ENCODE measurements at places on chromosomes 7 and 10. TPM values are rescaled to one million over a fixed set of nuclear protein-coding genes. Genes with fewer than 3 reads are reported as not detected.

CYP2C19 gene
- not detected for total RNA-seq

ATOH7 gene
- not detected for total RNA-seq

PDCD11 gene
- total RNA-seq, result 30.9 TPM

FAM25C gene
- total RNA-seq, result not detected

HECW1 gene
- 5.4 TPM for total RNA-seq

DNA sequence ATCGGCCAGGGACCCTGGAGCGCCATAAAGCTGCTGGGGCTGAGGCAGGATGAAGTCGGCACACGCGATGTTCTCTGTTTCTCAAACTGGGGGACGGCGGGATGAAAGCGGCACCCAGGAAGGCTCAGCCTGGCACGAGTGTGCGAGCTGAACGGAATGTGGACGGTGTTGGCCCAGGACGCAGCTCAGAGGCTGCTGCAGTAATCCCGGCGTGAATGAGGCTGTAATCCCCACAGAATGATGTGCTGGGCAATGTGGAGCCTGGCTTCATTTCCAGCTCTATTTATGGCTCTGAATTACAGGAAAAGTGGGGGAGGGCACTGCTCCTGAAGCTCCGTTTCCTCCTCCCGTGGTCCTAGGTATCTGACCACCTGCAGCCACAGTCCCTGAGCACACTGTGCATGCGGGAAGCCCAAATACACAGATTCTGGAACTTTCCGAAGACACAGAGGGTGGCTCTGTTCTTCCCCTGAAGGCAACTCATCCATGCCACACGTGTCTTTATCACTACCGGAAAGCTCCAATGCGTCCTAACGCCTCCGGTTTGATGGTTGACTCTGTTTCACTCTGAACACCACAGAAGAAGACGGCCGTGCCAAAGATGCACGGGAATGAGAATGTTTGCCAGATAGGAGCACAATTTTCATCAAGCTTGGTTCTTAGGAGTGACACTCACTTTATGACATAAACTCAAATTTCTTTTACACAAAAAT, 37.6 kb downstream of the KLF6 start:
- H3K27me3 ChIP-seq, result peaks cover 2% of the 10 kb centered on the region
- H3K4me1 ChIP-seq, result peaks cover 26% of the 10 kb centered on the region
- no peak overlapping the region for H3K4me3 ChIP-seq
- H3K27ac ChIP-seq, result no peak overlapping the region
- DNase-seq, result no peak

DNA sequence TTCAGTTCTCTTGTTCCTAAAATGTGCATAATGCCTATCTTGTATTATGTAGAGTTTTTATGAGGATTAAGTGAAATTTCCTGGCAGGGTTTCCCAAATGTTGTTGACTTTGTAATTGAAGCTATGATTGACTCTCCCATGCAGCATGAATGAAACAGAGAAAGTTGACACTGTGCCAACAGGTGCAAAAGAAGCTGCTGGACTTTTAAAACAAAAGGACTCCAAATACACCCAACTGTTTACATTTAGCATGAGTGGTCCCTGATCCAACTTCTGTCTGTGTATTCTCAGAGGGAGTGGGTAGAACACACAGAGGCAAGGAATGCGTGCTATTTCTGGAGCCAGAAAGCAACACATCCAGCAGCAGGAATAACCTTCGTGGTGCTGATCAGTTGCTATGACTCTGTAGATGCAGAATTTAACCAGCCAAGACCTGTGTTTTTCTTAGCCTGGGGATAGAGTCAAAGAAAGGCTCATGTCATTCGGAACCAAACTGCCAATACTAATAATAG, 14.4 kb upstream of the RBM20 start:
- H3K27me3 ChIP-seq, result peaks cover 22% of the 10 kb centered on the region
- no peak overlapping the region for H3K4me3 ChIP-seq
- no peaks in the 10 kb centered on the region for H3K36me3 ChIP-seq
- H3K27ac ChIP-seq, result peak overlapping the region; percentile 30

DNA sequence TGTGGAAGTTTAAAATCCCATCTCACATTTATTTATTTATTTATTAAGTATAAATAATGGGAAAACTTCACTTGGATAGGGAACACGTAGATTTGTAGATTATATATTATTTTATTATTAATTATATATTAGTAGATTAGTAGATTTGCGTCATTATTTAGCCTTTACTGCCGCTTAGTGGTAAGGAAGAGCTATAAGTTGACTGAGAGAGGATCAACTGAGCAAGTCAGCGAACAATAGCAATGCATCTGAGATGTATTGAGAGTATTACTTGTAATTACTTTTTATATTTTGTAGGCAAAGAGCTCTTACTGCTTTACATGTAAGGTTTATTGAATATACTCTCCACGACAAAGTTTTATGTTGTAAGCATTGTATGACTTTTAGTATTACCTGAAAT, 244.5 kb upstream of the ANKRD30A start:
- H3K4me1 ChIP-seq, result no peaks in the 10 kb centered on the region
- H3K27me3 ChIP-seq, result peaks cover 13% of the 10 kb centered on the region
- H3K36me3 ChIP-seq, result no peaks in the 10 kb centered on the region
- no peak overlapping the region for H3K4me3 ChIP-seq
- DNase-seq, result peak; percentile 35

- H3K36me3 ChIP-seq, result peaks cover 49% of the 10 kb centered on the region
- H3K4me3 ChIP-seq, result no peak overlapping the region
- no peak overlapping the region for H3K27ac ChIP-seq
- no peak for DNase-seq
- peaks cover 80% of the 10 kb centered on the region for H3K4me1 ChIP-seq
- no peaks in the 10 kb centered on the region for H3K27me3 ChIP-seq
Measured at GRCh38 chr10:33244354-33244967, 90.0 kb downstream of the NRP1 start.

DNA sequence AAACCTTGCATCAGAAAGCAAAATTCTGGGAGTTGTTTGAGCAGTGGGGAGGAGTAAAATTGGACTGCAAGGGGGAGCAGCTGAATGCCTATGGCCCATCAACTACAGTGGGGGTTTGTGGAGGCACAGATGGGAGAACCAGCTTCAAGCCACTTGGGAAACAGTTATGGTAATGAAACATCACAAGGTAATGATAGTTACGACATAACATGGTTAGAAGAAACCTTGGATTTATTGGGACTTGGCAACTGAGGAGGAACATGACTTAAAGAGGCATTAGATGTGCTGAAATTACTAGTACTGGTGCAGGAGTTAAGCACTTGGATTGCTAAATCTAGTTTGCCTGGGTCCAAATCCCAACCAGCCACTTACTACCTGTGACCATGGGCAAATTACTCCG, 868.4 kb downstream of the KCNMA1 start:
- H3K27me3 ChIP-seq, result peaks cover 6% of the 10 kb centered on the region
- H3K36me3 ChIP-seq, result no peaks in the 10 kb centered on the region
- no peaks in the 10 kb centered on the region for H3K4me1 ChIP-seq
- H3K4me3 ChIP-seq, result no peak overlapping the region

- H3K27me3 ChIP-seq, result peaks cover 1% of the 10 kb centered on the region
- H3K4me1 ChIP-seq, result peaks cover 43% of the 10 kb centered on the region
- no peak overlapping the region for H3K4me3 ChIP-seq
- no peak overlapping the region for H3K27ac ChIP-seq
- no peaks in the 10 kb centered on the region for H3K36me3 ChIP-seq
Measured at GRCh38 chr7:40544221-40544723, 409.5 kb downstream of the SUGCT start.

DNA sequence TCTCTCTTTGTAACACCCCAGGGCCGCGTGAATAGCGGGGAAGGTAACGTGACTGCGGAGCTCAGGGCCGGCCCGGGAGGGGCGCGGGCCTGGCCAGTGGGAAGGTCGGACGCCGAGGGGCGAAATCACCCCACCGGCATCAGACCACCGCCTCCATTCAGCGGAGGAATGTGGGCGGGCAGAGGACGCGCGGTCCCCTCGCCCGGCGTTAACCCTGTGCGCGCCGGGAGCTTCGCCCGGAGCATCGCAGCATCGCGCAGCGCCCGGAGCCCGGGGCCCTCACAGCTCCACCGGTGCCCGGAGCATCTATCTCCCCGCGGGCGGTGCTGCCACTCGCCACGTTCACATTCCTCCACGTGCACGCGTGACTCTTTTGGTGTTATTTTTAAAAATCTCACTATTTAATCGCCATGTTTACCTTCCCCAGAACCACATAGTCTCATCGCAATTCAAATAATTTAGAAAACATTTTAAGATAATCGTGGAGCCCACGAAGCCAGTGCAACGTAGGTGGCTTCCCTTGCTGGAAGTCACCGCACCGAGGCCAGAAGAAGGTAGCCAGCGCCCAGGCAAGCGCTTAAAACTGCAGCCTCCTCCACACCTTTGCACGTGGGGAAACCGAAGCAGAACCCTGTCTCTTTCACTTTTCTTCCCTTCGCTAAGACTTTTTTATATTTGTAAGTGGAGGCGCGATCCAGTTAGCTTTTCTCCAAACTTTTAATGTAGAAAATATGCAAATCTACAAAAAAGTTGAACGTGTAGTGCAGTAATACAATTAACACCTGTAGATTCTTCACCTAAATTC, 21.8 kb downstream of the FGFBP3 start:
- no peaks in the 10 kb centered on the region for H3K27me3 ChIP-seq
- H3K4me3 ChIP-seq, result peak overlapping the region; percentile 93
- no peak for DNase-seq

DNA sequence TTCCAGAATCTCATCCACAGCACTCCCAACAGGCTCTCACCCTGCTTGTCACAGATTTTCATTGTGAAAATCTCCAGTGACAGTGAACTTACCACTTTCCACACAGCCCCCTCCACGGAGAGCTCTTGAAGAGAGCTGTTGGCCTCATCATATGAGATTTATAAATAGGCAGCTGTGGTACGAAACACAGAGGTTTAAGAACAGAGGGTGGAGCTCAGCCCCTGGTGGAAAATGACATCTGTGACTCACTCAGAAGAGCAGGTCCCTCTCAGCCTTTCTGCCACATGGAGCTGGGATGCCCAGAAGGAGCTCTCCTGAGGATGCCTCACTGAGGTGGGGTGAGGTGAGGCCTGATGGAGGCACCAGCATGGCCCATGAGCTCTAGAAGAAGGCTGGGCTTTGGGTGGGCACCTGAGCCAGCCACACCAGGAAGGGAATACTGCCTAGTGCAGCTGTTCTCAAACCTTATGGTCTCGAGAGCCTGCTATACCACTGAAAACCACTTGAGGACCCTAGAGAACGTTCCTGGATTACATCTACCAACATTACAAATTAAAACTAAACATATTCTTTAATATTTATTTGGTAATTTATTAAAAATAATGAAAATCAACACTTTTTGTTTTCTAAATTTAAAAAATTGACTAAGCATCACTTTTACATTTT, 25.8 kb upstream of the EEPD1 start:
- H3K27me3 ChIP-seq, result peaks cover 22% of the 10 kb centered on the region
- DNase-seq, result no peak
- no peak overlapping the region for H3K27ac ChIP-seq
- peaks cover 8% of the 10 kb centered on the region for H3K36me3 ChIP-seq

DNA sequence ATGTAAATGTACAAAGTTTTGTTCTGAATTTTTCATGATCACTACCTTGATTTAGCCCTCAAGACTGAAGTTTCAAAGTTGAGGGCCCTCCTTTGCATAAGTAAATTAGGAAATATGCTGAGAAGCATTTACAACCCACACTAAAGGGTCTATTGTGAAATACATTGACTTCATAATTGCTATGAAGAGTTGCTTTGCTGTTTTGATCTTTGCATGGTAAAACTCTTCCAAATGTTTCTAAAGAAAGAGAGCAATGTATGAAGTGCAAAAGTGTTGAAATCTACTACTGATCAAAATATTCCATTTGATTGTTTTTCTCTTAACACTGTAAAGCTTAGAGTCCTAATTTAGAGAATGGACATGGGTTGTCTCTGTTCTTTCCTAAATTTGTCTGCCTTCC, 77.2 kb downstream of the C7orf25 start:
- no peaks in the 10 kb centered on the region for H3K36me3 ChIP-seq
- peaks cover 16% of the 10 kb centered on the region for H3K4me1 ChIP-seq
- no peak for DNase-seq
- no peak overlapping the region for H3K4me3 ChIP-seq

- H3K4me1 ChIP-seq, result peaks cover under 1% of the 10 kb centered on the region
- no peaks in the 10 kb centered on the region for H3K36me3 ChIP-seq
- H3K27me3 ChIP-seq, result peaks cover 29% of the 10 kb centered on the region
- no peak for DNase-seq
- no peak overlapping the region for H3K27ac ChIP-seq
Measured at GRCh38 chr7:149832332-149833041, 5.7 kb upstream of the ZNF862 start.

GRCh38 chr7:131640686-131641085, 84.3 kb upstream of the PODXL start:
- peaks cover 2% of the 10 kb centered on the region for H3K27me3 ChIP-seq
- H3K4me3 ChIP-seq, result no peak overlapping the region
- no peak for DNase-seq

DNA sequence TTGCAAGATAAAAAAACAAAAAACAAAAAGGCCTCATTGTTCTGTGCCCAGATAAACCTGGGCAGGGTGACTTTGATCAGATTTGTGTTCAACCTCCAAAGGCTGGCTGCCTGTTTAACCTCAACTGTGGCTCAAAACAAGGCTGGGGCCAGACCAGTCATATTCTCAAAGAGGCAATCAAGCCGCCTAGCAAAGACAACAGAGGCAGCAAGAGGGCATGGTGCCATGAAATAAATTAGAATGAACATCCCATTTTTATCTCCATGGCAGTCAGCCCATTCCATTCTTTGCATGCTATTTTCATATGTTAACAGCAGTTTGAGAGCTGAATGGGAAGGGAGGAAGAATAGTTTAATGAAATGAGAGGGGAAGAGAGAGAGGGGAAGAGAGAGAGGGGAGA, 1150.3 kb downstream of the TYW1 start:
- no peak overlapping the region for H3K4me3 ChIP-seq
- peaks cover 4% of the 10 kb centered on the region for H3K36me3 ChIP-seq
- no peak for DNase-seq
- H3K27me3 ChIP-seq, result peaks cover 3% of the 10 kb centered on the region

DNA sequence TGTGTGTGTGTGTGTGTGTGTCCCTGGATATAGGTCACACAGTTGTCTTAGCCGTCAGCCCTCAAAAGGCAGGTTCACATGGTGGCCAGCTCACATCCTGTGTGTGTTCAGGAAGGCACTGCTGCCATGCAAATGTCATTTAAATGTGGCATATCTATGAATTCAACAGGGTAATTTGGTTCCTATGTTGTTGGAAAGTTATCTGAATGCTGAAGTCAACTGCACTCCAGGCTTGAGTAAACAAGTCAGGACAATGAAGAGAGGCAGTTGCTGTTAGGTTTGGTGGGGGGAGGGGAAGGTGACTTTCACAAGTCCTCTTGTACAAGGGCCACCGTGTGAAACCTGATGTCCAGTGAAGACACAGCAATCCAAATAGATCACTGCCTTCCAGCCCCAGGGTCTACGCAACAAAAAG, 61.1 kb downstream of the PTPRE start:
- H3K27me3 ChIP-seq, result no peaks in the 10 kb centered on the region
- H3K4me1 ChIP-seq, result no peaks in the 10 kb centered on the region
- DNase-seq, result no peak
- no peak overlapping the region for H3K4me3 ChIP-seq

GRCh38 chr7:38881015-38881414, 28.0 kb downstream of the VPS41 start:
- H3K4me1 ChIP-seq, result peaks cover 9% of the 10 kb centered on the region
- H3K4me3 ChIP-seq, result no peak overlapping the region
- no peak overlapping the region for H3K27ac ChIP-seq
- no peaks in the 10 kb centered on the region for H3K27me3 ChIP-seq
- no peak for DNase-seq
- H3K36me3 ChIP-seq, result no peaks in the 10 kb centered on the region

- DNase-seq, result no peak
- H3K27me3 ChIP-seq, result no peaks in the 10 kb centered on the region
- no peak overlapping the region for H3K4me3 ChIP-seq
- H3K27ac ChIP-seq, result no peak overlapping the region
Measured at GRCh38 chr10:22666287-22667092, 47.9 kb downstream of the PIP4K2A start.

Data from HFFc6 (cell line).